GM20000 (cell line): ENCODE measurements at places on chromosomes 7 and 10.

DNA sequence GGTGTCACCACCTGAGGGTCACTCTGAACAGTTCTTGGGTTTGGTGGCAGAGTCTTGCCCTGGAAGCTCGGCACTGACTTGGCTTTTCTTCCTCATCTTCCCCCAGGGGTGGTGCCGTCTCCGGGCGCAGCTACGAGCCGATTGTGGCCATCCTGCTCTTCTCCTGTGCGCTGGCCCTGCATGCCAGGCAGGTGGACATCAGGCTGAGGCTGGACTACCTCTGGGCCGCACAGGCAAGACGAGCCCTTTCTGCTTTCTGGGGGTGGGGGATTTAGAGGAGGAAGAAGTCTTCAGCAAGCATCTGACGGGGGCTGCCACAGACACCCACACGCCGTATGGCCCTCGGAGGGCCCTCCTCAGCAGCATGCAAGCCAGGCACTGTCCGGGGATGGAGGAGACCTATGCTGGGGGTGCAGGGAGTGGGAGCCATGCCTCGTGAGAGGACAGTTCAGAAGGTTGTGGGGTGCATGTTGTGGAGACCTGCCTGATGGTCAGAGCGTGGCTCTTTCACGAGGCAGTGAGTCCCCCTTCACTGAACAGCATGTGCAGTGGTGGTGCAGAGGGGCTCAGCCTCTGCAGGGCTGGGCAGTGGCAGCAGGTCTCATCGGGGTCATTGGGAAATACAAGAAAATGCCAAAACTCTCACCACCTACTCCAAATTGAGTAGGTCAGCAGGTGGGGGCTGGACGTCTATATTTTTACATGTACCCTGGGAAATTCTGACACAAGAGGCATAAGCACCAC is 112.4 kb downstream of the ADCY1 start:
- no peak for DNase-seq

DNA sequence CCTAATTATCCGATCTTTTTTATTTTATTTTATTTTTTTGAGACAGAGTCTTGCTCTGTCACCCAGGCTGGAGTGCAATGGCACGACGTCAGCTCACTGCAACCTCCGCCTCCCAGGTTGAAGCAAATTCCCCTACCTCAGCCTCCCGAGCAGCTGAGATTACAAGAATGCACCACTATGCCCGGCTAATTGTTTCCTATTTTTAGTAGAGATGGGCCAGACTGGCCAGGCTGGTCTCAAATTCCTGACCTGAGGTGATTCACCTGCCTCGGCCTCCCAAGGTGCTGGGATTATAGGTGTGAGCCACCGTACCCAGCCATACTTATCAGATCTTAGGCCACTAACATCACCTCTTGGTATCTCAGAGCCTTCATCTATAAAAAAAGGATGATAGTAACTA is 4.9 kb downstream of the SLC25A13 start:
- DNase-seq, result no peak

DNA sequence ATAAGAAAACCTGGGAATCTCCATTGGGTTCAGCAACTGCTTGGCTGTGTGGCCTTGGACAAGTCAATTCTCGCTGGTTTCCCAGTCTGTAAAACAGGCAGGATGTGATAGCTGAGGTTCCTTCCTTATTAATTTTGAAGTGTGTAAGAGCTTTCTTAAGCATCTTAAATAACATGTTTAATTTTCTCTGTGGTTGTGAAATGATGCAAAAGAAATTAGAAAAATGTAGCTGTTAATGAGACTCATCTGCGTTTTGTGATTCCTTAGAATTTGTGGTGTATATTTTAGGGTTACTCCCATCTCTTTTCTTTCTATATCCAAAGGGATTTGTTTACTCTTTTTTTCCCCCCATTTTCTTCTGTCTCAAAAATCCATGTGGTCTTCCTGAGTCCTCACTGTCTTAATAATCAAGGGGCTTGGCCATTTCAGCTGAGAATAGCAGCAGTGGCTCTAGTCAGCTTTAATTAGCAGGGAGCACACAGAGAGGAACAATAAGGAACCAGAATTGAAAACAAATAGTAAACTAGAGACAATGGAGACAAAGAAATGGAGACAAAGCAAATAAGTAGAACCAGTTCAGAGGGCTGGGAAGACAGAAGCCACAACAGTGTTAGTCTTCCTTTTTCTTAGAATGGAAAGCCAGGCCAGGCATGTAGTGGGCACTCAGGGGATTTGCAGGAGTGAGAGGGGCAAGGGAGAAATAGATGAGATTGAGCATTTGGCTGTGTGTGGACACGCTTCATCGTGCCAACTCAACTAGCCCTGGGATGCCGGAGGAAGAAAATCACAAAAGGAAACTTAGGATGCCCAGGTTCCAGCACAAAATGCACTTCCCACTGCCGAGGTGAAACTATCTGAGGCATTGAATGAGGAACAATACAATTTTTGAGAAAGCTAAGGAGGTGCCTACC is 93.9 kb downstream of the CHN2 start:
- no peak for DNase-seq

DNA sequence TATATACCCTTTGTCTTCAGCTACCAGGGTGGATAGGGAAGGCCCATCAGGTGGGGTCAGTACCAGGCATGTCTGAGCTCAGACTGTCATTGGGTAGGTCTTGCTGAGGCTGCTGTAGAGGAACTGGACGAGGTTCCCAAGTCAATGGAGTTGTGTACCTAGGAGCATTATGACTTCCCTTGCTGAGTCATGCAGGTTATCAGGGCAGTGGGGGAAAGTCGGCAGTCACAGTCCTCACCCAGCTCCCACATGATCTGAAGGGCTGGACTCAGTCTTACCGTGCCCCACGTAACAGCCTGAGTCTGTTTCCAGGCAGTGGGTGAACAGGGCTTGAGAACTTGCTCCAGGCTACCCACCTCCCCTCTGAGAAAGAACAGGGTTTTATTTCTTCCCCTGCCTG is 260.8 kb upstream of the COBL start:
- DNase-seq, result no peak

DNA sequence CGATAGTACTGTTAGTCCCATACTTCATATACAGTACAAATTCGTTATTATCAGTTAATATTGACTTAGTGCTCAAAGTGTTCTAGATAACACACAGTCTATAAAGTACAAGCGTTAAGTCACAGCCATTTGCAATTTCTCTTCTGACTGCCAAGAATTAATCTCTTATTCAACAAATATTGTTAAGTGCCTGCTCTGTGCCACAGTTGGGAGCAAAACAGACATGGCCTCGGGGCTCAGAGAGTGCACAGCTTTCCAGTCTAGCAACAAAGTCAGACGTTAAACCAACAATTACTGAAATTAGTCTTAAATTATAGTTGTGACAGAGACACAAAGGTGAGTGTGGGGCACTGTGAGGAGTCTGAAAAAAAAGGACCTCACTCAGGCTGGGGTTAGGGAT is 113.0 kb upstream of the DPP6 start:
- no peak for DNase-seq

GRCh38 chr10:43264344-43264964 is 2.4 kb downstream of the RASGEF1A start:
- DNase-seq, result no peak

DNA sequence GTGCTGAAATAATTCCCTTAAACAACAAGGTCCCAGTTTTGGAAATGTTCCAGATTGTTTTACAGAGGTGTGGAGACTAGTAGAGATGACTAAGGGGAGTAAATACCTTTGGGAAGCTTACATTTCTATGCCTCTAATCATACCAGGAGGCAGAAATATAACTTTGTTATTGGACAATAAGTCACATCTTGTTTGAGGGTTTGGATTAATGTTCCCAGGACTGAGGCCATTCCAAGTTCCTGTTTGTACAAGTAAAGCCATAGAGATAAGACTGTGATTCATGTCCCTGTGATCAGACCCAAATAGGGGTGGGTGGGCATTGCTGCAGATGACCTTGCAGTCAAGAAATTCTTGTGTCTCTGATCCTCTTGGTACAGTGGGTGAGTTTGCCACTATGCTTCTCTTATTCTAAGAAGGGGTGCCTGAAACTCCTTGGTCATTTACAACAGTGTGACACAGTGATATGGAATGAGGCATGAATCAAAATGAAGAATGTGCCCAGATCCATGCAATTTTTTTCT is 508.3 kb downstream of the SORCS3 start:
- no peak for DNase-seq

GRCh38 chr7:22667562-22668239 is 59.3 kb upstream of the IL6 start:
- no peak for DNase-seq
